ENCODE measurements at places on chromosomes 6 and 20. TPM values are rescaled to one million over a fixed set of nuclear protein-coding genes. Genes with fewer than 3 reads are reported as not detected.
A peak's percentile ranks its signal among the peaks of the same experiment; 100 is the strongest.

DNA sequence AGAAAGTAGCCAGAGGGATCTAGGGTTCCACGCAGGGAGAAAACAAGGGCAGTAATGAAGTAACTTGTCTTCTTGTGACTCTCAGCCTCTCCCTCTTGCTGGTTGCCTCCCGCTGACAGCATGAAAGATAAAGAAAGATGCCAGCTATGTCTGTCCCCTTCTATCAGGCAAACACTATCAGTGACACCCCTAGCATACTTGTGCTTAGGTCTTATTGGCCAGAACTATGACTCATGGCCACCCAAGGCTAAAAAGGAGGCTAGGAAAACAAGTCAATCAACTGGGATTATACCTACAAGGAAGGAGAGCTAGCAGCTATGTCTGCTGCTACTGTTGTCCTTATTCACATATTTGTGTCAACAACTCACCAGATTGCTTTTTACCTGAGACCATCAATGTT is 206.8 kb upstream of the SOX4 start:
- DNase-seq = no peak

DNA sequence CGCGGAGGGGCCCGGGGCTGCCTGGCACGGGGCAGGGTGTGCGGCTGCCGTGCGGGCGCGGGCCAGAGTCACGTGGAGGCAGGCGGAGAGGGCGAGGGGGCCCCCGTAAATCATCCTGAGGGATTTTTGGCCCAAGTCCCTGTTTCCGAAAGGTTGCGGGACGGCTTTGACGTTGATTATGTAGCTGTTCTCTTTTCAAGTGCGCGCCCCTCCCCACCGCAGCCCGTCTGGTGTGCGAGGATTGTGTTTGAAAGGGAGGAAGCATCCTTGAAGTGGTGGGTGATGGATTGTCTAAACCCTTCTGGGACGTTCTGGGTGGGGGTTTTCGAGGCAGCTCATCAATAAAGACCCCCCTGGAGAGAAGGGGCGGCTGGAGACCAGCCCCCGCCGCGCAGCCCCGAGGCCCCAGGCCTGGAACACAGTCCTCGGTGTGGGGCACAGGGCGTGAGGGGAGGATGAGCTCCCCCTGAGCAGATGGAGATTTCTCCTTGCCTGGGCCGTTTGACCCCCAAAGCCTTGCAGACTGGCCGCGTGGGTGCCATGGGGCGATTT is 7.0 kb upstream of the FOXF2 start:
- peak; percentile 76 for DNase-seq

GRCh38 chr6:167824591-167825331 is 1.9 kb upstream of the AFDN start:
- DNase-seq = no peak

- no peak for DNase-seq
Measured at GRCh38 chr6:55937951-55938690, 62.7 kb upstream of the BMP5 start.

DNA sequence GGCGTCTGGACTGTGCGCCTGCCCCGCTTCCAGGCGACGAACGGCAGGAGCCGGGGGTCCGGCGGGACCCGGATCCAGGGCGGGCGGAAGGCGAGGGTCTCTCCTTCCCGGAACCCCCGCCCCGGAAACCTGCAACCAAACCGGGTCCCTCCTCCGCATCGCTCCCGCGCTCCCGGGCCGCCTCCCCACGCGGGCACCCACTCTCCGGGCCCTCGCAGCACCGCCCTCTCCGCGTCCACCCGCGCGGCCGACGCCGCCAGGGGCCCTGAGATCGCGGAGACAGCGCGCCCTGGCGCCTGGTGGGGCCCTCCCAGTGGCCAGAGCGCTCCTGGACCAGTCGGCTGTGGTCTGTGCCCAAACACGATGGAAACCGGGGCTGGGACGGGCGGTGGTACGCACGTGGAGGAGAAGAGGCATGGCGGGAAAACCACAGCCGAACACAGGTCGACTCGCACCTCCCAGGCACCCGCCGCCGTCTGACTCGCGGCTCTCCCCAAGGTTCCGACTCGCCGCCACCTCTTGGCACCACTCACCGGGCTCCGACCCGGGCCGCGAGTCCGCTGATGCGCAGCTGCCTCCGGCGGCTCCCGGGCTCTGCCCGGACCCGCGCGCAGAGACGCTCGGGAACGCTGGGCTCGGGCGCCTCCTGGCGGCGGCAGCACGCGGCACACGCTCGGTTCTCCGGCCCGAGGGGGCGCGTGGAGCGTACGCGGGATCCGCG is 7.9 kb downstream of the NKX2-2 start:
- peak; percentile 96 for DNase-seq

- no peak for DNase-seq
Measured at GRCh38 chr6:110703906-110704594, 111.2 kb downstream of the CDK19 start.

The OR2B6 gene
- not detected for total RNA-seq

GRCh38 chr20:36461600-36462439 is 79.5 kb upstream of the MYL9 start:
- DNase-seq = peak; percentile 84

DNA sequence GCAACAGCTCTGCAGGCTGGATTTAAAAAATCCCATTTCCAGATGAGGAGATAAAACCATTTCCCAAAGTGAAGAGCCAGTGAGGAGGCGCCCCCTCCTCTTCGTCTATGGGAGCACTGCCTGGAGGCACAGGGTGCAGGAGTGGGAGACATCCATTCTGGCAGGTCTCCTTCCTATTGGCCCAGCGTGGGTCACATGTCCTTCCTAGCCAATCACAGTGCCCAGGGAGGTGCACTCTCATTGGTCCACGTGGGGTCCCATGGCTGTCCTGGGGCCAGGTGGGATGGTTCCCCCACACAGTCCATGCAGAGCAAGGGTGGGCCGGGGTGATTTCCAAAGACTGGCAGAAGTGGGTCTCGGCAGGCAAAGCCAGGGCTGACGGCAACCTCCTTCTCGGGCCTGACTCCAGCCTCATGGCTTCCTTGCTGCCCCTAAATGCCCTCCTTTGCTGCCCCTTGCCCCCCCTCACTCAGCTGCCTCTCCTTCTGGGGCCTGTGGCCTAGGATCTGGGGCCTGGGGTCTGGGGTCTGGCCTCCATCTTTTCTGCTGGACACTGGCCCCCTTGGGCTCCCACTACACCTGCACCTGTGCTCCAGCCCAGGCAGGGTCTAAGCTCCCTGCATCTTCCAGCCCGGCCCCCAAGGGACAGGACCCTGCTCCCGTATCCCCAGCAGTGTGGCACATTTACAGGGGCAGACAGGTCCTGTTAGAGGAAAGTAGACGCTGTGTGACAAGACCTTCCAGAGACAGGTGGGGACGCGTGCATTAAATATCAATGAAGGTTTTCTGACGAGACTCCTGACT is 231.7 kb downstream of the TAF4 start:
- DNase-seq = no peak

- no peak for DNase-seq
Measured at GRCh38 chr6:9627916-9628315, 787.0 kb downstream of the TFAP2A start.

GRCh38 chr6:139904158-139904533 is 529.7 kb upstream of the CITED2 start:
- DNase-seq = no peak

The HCRTR2 gene
- total RNA-seq = 0.07 TPM

GRCh38 chr20:24648919-24649318 is 179.5 kb downstream of the SYNDIG1 start:
- DNase-seq = no peak

DNA sequence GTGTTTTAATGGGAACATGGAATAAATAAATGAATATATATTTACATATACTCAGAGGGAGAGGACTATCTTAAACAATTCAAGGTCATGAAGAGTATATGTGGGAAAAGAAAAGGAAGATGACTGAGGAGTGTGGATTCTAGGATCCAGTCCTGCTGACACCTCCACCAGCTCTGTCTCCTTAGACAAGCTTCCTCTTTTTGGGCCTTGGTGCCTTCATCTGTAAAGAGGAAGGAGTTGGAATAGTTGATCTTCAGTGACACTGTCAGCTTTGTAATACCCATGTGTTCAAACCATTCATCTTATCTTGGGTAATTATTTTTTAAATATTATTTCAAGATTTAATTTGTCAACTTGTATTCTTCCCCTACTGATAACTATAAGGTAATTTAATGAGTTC is 338.0 kb downstream of the ADGRB3 start:
- DNase-seq = no peak

The PXDC1 gene
- total RNA-seq = 1.4 TPM

The DEFB124 gene
- not detected for total RNA-seq

DNA sequence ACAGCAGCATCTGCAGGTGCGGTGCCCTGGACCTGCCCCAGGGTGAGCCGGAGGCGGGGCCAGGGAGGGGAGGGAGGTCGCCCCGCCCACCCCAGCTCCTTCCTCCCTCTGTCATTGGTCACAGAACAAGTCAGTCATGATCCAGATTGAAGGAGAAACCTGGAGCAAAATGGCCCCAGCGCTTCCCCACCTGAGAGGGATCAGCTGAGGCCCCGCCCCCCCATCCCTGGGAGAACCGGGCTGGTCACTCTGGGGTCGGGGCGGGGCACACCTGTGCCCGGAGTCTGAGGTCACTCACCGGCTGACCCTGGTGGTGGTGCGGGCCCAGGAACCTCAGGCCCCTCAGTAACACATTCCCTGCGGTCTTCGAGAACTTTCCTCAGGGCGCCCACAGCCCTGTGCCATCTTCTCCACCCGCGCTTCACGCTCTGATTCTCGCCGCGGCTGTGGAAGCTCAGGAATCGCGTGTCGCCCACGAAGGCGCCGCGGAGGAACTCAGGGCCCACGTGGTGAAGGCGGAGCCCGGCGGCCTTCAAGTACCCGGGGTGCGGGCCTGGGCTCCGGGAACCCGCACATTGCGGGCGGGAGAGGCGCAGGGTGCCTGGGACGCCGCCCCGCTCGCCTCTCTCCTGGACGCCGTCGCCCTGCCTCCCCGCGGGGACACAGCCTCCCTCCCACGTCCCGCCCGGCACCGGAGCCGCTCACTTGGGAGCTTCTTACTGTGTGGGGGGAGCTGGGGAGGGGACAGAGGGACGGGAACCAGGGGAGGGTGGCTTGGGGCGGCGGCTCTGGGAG is 36.4 kb upstream of the HLA-C start:
- DNase-seq = peak; percentile 75

DNA sequence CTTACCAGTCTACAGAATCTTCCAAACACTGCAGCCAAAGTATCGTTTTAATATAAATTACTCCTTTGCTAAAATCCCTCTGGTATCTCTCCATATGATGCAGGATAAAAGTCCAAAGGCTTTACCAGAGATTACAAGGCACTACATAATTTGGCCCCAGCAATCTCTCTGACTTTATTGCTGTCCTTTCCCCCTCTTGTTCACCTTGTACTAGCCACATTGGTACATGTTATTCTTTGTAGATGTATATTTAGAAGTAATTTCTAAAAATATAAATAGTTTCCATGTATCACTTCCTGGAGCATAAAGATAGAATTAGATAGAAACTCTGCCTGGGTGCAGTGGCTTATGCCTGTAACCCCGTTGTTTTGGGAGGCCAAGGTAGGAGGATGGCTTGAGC is 28.7 kb upstream of the FAM83B start:
- no peak for DNase-seq

GRCh38 chr6:108029226-108029921 is 45.2 kb downstream of the OSTM1 start:
- no peak for DNase-seq

The TMX4 gene
- 8.2 TPM for total RNA-seq

The TNFRSF6B gene
- total RNA-seq = not detected

DNA sequence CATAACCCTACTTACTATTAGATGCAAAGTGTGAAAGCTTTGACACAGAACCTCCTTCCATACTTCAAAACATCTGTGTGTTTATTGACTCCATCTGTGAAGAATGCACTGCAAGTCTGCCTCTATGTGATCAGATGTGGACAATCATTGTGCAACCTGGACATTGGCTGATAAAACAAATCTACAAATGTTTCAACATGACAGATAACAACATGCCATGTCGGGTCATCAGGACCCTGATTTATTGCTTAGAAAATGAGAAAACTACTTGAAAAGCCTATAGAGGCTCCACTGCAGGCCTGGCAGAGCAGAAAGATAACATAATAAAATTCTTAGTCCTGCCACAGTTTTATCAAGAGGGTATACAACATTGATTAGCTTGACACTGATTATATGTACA is 1286.4 kb downstream of the GRIK2 start:
- no peak for DNase-seq
